ENCODE measurements at places on chromosomes 5 and 9.

DNA sequence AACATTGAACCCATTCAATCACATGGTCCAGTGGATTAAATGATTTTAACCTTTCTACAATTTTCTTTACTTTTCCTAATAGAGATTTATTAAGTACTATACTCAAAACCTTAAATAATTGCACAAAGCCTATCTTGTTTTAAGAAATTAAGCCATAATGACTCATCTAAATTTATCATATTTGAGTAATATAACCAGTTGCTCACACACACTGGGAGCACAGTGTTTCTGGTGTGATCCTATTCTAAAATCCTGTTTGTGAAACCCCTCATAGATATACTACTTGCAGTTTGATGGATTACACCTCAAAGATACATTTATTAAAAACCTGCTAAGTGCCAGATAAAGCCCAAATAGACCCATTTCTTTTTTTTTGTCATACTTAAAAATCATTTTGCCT is 668.3 kb upstream of the CDH18 start:
- no peak for DNase-seq

DNA sequence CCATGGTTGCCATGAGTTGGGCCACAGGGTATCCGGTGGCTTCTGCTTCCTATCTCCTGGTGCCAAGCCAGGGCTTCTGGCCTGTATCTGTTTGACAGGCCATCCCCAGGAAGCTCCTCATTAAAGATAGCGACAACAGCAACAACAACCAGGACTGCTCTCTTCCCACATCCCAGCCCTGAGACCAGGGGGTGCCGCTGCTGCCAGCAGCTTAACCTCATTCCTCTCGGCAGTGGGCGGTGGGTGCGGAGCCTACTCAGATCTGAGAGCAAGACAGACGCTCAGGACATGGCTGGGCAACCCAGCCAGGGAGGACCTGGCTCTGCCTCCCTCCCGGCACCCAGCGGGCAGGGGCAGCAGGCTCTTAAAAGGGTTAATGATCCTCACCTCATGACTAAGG is 98.3 kb downstream of the PSD2 start:
- no peak for DNase-seq

DNA sequence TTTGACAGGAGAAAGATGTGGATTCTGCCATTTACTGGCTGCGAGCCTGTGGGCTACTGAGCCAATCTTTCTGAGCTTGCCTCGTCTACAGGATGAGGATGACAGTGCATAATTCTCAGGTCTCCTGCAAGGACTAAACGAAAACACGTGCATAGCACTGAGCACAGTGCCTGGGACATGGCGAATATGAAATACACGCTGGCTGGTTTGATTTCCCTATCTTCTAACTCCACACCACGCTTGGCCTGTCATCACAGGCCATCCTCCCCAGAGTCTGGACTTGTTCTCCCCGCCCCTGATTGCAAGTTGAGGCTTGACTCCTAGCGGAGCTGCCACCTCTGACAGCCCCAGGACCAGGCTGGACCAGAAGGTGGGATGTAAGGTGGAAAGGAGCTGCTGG is 37.9 kb downstream of the ARPC5L start:
- DNase-seq, result no peak

GRCh38 chr9:117120061-117120460 is 294.8 kb downstream of the ASTN2 start:
- DNase-seq, result no peak

- no peak for DNase-seq
Observed at GRCh38 chr9:106421772-106422171, 441.2 kb upstream of the ZNF462 start.

DNA sequence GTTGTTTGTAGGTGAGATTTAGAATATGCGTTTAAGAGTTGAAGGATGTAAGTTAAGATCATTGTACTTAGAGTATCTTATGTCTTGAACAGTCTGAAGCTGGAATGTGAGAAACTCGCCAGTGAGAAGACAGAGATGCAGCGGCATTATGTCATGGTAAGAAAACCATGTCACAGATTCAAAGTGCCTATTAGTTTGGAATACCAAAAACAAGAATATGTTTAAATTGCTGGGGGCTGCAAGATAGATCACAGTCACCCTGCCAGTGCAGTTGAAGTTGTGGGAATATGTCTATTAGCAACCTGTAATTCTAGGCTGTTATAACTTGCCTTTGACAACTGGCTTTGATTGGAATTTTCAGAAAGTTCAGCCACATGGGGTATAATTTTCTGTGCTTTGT is 3.0 kb downstream of the TLE4 start:
- no peak for DNase-seq

All from NCI-H510A (cell line).